ENCODE measurements at places on chromosomes 2 and 18.

DNA sequence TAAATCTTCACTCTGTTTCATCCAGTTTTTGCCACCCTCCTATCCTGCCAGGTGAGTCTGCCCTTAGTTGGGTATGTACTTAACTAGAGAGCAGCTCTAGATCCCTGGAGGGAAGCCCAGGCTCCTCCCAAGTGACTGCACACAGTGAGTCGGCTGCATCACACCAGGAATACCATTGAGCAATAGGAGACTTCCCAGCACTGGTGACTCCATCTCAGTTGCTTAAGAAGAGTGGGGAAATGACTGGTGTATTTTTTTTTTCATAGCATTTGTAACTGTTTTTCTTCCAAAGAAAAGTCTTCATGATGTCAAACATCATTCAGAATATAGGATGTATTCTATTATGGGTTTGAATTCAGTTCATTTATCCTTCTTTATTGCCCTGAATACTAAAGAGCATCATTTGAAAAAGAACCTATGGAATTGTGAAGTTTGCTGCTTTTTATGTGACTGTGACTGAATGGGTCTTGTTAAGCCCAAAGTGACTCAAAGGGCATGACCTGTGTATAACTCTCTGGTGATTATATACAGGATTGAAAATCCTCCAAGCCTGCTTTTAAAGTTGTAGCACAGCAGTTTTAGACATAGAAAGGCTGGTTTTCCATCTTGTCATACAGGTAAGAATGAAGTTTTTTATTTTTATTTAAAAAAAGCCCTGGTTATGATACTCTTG lies 84.3 kb downstream of the MAP3K20 start:
- no peaks in the 10 kb centered on the region for H3K27me3 ChIP-seq
- H3K27ac ChIP-seq = no peak overlapping the region
- H3K4me3 ChIP-seq = no peak overlapping the region
- H3K36me3 ChIP-seq = no peaks in the 10 kb centered on the region

- H3K27ac ChIP-seq = peak overlapping the region; percentile 80
- no peaks in the 10 kb centered on the region for H3K36me3 ChIP-seq
- H3K27me3 ChIP-seq = no peaks in the 10 kb centered on the region
- H3K4me1 ChIP-seq = peaks cover 15% of the 10 kb centered on the region
- peak; percentile 54 for DNase-seq
Measured at GRCh38 chr2:64311948-64312621, 141.9 kb upstream of the LGALSL start.

GRCh38 chr2:157055660-157056199 lies 201.8 kb upstream of the GALNT5 start:
- no peak for DNase-seq
- peaks cover under 1% of the 10 kb centered on the region for H3K4me1 ChIP-seq
- no peak overlapping the region for H3K27ac ChIP-seq
- no peak overlapping the region for H3K4me3 ChIP-seq
- no peaks in the 10 kb centered on the region for H3K36me3 ChIP-seq

- H3K4me1 ChIP-seq = no peaks in the 10 kb centered on the region
- H3K4me3 ChIP-seq = no peak overlapping the region
- DNase-seq = no peak
- H3K36me3 ChIP-seq = no peaks in the 10 kb centered on the region
- H3K27ac ChIP-seq = no peak overlapping the region
Measured at GRCh38 chr18:2400701-2401196, 170.6 kb downstream of the METTL4 start.

DNA sequence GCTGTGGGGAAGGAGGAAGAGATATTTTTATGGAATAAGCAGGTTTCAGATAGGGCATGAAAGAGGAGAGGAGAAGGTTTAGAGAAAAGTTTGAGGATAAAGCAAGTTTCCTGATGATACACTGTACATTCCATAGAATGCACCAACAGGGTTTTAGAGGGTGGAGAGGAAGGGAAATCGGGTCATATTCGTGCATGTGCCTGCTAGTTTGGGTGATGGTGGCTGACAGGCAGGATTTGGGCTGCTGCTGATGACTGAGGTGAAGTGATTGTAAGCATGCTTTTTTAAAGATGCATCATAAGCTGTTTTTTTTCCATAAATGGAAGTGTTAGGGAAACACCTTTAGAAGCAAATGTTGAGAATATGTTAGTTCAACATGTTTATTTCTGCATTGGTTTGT lies 68.8 kb downstream of the PMAIP1 start:
- H3K4me1 ChIP-seq = no peaks in the 10 kb centered on the region
- H3K4me3 ChIP-seq = no peak overlapping the region
- H3K36me3 ChIP-seq = no peaks in the 10 kb centered on the region
- DNase-seq = no peak
- H3K27ac ChIP-seq = no peak overlapping the region

DNA sequence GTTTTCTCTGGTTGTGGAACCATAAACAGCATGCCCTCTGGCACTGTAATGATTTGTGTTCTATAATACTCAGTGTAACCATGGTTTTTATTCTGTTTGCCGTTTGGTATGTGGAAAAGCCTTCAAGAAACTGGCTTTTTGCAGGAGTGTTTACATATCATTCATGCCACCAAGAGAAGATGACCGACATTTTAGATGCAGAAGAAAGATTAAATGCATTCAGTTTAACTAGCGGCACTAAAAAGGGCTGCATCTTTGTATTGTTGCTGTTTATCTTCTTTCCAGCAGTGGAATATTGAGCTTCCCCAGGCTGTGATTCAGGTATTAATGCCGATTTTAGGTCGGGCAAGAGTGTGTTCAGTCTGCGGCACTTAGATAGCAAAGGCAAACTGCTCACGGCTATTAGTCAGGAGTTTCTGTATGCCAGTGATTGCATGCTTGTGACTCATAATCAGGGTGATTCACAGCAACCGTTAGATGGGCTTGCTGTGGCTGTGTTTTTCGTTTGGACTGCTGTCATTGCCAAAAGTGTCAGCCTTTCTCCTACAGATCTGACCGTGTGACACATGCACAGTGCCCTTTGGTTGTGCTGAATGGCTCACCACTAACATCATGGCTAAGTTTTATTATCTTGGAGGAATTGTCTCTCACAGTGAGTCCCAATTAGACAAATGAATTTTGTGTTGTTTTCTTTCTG lies 479.7 kb downstream of the PARD3B start:
- H3K27ac ChIP-seq = no peak overlapping the region
- H3K36me3 ChIP-seq = no peaks in the 10 kb centered on the region
- DNase-seq = no peak
- H3K4me3 ChIP-seq = no peak overlapping the region
- no peaks in the 10 kb centered on the region for H3K27me3 ChIP-seq
- H3K4me1 ChIP-seq = peaks cover 2% of the 10 kb centered on the region

- no peak overlapping the region for H3K4me3 ChIP-seq
- H3K4me1 ChIP-seq = no peaks in the 10 kb centered on the region
- no peaks in the 10 kb centered on the region for H3K36me3 ChIP-seq
- DNase-seq = no peak
- no peak overlapping the region for H3K27ac ChIP-seq
Measured at GRCh38 chr2:214514704-214515103, 103.8 kb downstream of the VWC2L start.

- no peak overlapping the region for H3K27ac ChIP-seq
- no peak for DNase-seq
- H3K4me3 ChIP-seq = no peak overlapping the region
- no peaks in the 10 kb centered on the region for H3K27me3 ChIP-seq
- H3K36me3 ChIP-seq = no peaks in the 10 kb centered on the region
Measured at GRCh38 chr18:5969355-5969988, 74.2 kb upstream of the TMEM200C start.

All from neuronal stem cell (in vitro differentiated cells).